H1 (cell line): ENCODE measurements at places on chromosomes 2 and 18.

DNA sequence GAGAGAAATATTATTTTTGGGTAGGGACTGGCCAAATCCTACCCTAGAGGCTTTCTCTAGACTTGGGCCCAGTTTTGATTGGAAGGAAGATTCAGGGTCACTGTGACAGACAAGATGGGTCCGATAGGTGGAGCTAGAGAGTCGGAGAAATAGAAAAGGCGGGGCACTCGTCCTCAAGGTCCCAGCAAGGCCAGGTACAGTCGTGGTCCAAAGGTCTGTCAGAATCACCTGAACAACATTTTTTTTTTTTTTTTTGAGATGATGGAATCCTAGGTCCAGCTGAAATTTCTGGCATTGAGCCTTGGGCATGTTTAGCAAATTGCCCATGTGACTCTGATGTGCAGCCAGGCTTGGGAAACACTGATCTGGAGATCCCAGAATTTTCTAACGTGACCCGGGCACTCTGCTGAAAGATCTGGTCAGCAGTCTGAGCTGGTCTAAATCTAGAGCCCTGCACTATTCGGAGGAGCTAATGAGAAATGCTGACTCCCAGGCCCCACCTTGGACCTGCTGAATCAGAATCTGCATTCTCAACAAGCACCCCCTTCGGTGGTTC lies 23.0 kb upstream of the NTSR2 start:
- peak; percentile 81 for DNase-seq
- H3K27ac ChIP-seq, result no peak overlapping the region
- H3K4me3 ChIP-seq, result no peak overlapping the region
- no peaks in the 10 kb centered on the region for H3K4me1 ChIP-seq
- H3K27me3 ChIP-seq, result no peaks in the 10 kb centered on the region

GRCh38 chr2:207328944-207329386 lies 163.2 kb upstream of the KLF7 start:
- no peaks in the 10 kb centered on the region for H3K36me3 ChIP-seq
- H3K27ac ChIP-seq, result no peak overlapping the region
- H3K27me3 ChIP-seq, result no peaks in the 10 kb centered on the region

- H3K4me3 ChIP-seq, result 0 out of 2 replicates have a peak overlapping the region, but pooled peaks have one; percentile 1
- no peaks in the 10 kb centered on the region for H3K27me3 ChIP-seq
- peak; percentile 48 for DNase-seq
- H3K36me3 ChIP-seq, result no peaks in the 10 kb centered on the region
Measured at GRCh38 chr18:32889615-32890593, 117.1 kb upstream of the KLHL14 start.

- no peaks in the 10 kb centered on the region for H3K27me3 ChIP-seq
- H3K4me3 ChIP-seq, result no peak overlapping the region
- H3K4me1 ChIP-seq, result no peaks in the 10 kb centered on the region
- no peaks in the 10 kb centered on the region for H3K36me3 ChIP-seq
Measured at GRCh38 chr2:227221120-227221519, 56.7 kb downstream of the COL4A3 start.

DNA sequence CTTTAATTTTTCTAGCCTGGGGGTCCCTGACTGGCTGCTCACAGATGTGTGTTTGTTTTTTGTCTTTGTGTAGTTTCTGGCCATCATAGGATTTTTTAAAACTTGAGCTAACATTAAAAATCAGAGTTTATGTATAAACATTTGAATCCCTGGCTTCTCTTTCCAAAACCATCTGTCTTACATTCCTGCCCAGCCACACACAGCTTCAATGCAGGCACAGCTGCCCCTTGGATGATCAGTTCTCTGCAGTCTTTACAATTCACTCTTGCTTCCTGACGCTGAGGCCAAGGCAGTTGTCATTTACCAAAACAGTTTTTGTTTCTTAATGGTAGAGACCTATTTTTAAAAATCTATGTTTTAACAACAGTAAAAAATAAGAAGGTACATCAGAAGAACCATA lies 169.2 kb upstream of the LRRTM1 start:
- no peaks in the 10 kb centered on the region for H3K27me3 ChIP-seq
- no peak overlapping the region for H3K27ac ChIP-seq
- H3K36me3 ChIP-seq, result no peaks in the 10 kb centered on the region
- no peak overlapping the region for H3K4me3 ChIP-seq
- no peak for DNase-seq

DNA sequence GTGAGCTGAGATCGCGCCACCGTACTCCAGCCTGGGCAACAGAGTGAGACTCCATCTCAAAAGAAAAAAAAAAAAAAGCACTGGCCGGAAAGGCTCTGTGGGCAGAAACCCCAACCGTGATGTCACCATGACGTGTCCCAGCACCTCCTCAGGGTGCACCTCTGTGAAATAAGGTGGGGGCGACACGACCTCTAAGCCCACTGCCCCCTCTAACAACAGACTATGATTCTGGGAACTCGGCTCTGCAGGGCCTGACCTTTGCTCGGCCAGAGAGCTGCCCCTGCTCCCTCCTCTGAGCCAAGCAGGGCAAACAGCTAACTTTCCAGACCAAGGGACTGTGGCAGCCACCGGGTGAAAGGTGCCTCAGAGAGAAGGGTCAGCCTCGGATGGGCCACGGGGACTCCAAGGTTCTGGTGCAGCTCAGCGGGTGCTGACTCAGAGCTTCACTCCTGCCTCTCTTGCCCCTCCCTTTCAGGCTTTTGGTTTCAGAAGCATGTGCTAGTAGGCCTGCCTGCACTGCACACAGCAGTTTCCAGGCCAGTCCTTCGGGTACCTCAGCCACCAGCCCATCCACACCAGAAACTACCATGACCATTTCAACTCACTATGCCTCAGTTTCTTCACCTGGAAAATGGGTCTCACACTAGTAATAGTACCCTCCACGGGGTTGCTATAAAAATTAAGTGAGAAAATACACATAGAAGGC lies 8.0 kb downstream of the TMBIM1 start:
- no peak for DNase-seq
- H3K4me1 ChIP-seq, result peaks cover 5% of the 10 kb centered on the region
- H3K4me3 ChIP-seq, result no peak overlapping the region
- no peak overlapping the region for H3K27ac ChIP-seq
- H3K36me3 ChIP-seq, result no peaks in the 10 kb centered on the region

DNA sequence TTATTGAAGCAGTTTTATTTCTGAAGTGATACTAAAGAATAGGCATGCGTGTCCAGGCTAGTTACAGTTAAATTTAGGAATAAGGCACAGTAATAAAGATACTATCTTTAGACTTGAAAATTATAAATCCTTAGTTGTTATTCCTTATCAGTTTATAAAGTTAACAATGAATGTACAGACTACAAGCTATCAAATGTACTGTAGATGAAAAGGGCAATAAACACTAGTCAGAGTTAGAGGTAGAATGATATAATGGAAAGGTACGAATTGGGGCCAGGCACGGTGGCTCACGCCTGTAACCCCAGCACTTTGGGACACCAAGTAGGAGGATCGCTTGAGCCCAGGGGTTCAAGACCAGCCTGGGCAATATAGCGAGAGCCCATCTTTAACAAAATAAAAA lies 3.9 kb downstream of the RBKS start:
- H3K27ac ChIP-seq, result no peak overlapping the region
- DNase-seq, result no peak
- no peaks in the 10 kb centered on the region for H3K36me3 ChIP-seq
- H3K27me3 ChIP-seq, result no peaks in the 10 kb centered on the region
- H3K4me1 ChIP-seq, result no peaks in the 10 kb centered on the region

DNA sequence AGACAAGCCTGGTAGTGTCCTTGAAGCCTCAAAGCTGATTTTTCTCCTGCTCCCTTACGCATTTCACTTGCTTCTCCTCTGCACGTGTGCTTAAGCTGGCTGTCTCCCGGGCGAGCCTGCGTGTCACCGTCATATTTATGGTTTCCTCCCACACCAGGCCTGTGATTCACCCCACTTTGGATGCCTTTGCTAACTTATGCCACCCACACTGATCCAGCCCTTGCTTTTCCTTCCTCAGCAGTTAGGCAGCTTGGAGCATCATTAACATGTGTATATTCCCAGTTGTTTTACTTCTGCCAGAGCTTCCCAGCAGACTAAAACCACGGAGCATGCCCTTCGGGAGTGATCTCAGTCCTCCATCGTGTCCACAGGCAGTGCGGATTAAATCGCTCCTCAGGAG lies 2.2 kb downstream of the ST3GAL5 start:
- H3K27ac ChIP-seq, result no peak overlapping the region
- peaks cover 8% of the 10 kb centered on the region for H3K4me1 ChIP-seq
- H3K27me3 ChIP-seq, result peaks cover 15% of the 10 kb centered on the region
- no peaks in the 10 kb centered on the region for H3K36me3 ChIP-seq
